ENCODE measurements at places on chromosomes 5 and 9. TPM values are rescaled to one million over a fixed set of nuclear protein-coding genes. Genes with fewer than 3 reads are reported as not detected.

The CNTNAP3B gene
- 4.4 TPM for total RNA-seq

The ANKRD34B gene
- total RNA-seq: under 0.01 TPM

The FOXD4L3 gene
- total RNA-seq: not detected

The CYLC2 gene
- total RNA-seq: not detected

The TAF7 gene
- total RNA-seq: 65.1 TPM

The GPR150 gene
- total RNA-seq: 0.10 TPM

The IL33 gene
- 13.3 TPM for total RNA-seq

The FOXE1 gene
- total RNA-seq: not detected

The ANXA2R gene
- 1.8 TPM for total RNA-seq

DNA sequence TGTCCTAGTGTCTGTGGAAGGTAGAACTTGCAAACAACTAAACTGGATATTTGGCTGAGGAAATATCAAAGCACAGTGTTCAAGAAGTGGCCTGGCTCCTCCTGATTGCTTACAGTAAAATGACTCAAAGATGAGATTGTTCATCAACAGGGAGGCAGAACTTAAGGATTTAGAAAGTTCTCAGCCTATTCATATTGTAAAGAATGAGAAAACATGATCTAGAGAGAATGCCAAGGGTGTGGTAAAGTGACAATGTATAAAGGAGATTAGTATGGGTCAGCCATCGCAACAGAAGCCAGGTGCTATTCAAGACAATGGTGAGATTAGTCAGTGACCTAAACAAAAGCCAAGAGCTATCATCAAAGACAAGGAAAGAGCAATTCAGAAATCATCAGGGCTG, 372.3 kb downstream of the SPOCK1 start:
- DNase-seq: no peak

GRCh38 chr9:111598733-111599091, 735 bp downstream of the PTGR1 start:
- peak; percentile 43 for DNase-seq

DNA sequence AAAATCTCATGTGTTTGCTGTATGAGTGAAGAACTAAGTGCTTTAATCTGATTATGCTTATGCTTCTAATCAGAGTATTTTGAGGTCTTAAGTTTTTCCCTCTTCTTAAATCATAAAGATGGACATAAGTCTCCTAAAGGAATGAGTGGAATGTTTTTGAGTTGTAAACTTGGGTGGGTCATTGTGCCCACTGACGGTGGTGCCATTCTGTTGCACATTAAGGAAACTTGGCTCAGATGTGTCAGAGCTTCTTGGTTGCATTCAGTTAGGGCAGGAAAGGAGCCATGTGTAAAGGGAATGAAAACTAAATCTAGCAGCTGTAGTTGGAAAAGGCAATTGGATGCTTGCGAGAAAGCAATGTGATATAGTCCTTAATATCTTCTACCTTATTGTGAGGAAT, 256.6 kb downstream of the FANCC start:
- no peak for DNase-seq

GRCh38 chr9:4982721-4983482, 2.2 kb upstream of the JAK2 start:
- no peak for DNase-seq

DNA sequence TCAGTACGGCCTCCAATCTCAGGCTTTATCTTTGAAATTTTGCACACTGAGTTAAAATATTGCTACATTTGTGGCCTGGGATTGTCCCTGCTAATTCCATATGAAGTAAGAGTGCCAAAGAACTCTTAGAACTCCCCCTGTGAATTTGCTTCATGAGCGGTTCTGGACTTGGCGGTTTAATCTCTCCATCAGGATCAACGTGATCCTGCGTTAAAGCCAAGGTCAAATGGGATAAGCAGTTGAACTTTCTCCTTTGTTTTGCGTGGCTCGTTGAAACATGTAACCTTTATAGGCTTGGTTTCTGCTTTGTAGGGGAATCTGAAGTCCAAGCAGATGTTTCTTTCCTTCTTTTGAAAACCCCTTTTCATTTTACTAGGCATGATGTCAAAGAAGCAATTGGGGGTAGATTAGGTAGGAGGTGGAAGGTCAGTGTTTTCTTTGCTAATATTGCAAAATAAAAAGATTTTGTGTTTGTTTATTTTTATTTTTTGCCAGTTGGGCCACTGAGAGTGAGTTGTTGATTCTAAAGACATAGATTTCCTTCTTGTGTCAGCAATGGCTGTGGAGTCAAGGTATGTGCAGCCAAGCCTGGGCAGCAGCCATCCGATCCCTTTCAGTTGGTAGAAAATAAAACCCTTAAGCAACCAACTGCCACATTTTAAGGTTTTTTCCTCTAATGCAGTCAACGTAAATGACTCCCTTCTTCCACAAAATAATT, 390.8 kb downstream of the NNT start:
- no peak for DNase-seq

DNA sequence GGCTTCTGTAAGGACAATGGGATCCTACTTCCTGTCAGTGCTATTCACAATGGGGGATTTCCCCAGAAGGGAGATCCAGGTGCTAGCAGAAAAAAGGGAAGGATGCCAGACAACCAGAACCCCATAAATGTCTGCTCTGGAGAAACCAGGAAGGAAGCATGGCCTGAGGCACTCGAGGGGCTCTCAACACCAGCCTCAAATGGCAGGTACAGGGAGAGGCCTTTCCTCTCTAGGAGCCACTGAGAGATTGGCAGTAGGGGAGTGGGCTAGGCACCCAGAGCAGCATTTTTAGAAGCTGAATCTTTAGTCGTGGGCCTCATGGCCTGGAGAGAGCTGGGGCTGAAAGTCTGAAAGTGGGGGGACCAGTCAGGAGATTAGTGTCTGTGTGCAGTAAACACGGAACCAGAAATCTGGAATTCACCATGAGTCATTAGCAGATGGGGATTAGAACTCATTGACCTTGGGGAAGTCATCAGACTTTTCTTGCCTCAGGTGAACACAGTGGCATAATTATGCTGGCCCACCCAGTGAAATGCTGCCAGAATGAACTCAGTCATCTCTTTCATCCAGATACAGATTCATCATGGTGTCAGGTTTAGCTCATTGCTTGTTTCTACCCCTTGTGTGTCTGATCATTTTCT, 28.3 kb downstream of the ARHGEF28 start:
- no peak for DNase-seq

DNA sequence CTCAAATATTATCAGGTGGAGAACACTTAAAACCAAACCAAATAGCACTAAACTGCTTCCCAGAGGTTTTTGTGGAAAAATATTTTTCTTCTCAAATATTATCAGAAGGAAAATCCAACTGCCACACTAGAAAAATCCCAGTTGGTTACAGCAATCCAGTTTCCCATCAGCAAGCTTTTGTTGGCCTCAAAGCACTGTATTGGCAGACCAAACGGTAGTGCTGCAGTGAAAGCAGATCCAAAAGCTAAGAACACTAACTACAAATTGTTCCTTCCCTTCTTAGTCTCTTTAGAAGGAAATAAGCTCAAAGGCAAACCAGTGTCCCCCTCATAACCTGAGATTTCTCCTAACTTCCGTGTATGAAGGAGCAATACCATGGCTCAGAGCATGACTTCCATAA, 105.3 kb downstream of the TRIM36 start:
- DNase-seq: no peak

DNA sequence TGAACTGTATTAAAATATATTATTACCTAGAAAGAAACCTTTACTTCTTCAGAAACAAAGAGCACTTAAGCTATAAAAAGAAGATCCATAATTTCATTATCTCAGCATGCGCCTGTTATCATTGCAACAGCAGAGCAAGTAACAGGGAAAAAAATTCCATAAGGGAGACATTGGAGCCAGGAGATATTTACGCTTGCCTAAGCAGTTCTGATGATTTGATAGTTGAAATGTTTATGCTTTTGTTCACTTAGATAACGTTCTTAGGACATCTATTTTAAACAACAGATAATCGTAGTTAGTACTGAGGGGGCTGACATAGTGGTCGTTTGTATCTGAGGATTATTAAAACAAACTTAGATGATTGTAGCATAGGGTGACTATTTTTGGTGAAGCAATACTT, 252.5 kb downstream of the NNT start:
- DNase-seq: no peak

- no peak for DNase-seq
Observed at GRCh38 chr9:19748278-19749126, 40.3 kb downstream of the SLC24A2 start.

DNA sequence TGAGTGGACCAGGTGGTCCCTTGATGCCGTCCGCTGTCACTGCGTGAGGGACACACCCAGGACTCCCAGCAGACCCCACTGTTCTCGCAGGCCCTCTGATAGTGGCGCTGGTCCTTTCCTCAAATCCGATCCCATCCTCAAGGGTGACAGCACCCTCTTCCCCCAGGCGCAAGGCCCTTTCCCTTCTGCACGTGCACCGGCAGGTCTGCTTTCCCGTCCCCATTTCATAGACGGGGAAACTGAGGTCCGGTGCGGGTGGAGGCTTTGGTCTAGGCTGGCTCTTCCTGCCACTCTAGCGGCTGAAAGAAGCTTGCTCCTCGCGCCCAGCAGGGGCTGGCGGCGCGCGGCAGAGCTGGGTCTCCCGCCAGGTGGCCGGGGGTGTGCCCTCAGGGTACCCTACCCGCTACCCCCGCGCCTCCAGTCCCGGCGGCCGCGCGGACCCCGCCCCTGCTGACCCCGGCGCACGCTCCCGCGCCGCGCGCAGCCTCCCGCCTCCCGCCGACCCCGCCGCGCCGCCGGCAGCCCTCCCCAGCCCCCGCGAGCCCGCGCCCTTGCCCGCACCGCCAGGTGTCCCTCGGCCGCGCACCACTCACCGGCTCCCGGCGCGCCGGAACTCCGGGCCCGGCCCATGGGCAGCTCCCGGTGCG, 453 bp downstream of the RASGEF1C start:
- DNase-seq: no peak

DNA sequence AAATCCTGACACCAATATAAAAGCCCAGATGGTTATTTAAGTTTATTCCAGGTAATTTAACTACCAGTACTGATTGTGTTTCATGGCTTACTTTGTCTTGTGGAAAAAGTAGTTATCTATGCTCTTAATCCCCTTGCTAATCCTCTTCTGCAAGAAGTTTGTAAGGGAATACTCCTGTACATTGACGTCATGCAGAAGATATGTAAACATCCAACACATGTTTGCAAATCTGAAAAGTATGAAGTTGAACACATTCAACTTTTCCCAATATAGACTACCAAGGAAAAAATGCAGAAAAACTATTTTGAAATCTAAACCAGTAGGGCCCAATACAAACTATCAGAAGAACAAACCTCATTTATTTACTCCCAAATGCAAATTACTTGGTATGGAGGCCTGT, 56.3 kb upstream of the ELL2 start:
- DNase-seq: no peak

- no peak for DNase-seq
Observed at GRCh38 chr9:129415942-129416651, 204.8 kb downstream of the C9orf50 start.

- no peak for DNase-seq
Observed at GRCh38 chr9:37309136-37309535, 113.4 kb upstream of the GRHPR start.

DNA sequence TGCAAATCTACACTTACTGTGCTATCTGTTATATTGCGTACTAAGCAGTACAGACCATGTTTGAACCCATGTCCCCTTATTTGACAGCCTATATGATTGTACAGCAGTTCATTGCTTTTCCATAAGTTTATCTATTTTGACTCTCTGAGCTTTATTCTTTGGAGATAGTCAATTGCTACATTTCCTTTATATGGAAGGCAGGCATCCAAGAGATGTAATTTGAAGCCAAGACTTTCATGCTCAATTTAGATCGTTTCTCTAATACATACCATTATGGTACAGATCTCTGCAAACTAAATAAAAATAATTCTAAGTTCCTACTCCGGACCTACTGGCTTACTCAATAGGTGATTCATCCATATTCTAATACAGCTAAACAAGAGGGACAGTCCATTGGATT, 424.8 kb downstream of the TMEM38B start:
- DNase-seq: no peak

DNA sequence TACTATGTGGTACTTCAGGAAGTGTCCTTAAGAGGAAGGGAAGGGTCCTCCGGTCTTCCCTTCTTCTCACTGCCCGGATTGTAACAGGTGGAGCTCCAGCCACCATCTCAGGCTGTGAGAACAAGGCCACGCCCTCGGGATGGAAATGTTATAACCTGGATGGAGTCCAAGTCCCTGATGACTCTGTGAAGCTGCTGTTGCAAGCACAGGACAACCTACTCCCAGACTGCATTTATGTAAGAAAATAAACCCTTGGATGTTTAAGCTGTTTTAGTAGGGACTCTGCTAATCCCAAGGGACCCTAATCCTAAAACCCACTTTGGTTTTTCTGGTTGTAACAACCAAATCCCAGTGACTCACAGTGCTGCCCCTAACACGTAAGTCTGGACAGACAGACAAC, 221.6 kb downstream of the ACTL7B start:
- DNase-seq: no peak

DNA sequence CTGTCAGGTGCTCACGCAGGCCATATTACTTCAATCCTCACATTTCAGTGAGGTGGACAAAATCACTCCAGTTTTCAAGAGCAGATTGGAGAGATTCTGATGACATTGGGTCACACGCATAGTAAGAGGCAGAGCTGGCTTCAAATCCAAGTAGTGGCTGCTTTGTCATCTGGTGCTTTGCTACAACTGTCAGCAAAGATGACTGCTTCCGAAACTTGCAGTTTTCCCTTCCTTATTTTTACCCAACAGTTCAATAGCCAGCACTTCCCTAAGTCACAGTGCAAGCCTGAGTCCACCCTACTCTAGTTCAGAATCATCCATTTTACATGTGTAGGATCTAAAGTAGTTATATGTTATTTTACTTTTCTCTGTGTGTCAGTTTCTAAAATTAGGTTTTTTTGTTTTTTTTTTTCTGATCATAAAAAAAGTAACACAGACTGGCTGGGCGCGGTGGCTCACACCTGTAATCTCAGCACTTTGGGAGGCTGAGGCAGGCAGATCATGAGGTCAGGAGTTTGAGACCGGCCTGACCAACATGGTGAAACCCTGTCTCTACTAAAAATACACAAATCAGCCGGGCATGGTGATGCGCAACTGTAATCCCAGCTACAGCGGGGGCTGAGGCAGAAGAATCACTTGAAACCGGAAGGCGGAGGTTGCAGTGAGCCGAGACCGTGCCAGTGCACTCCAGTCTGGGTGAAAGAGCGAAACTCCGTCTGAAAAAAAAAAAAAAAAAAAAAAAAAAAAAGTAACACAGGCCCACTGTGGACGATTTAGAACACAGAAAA, 49.6 kb downstream of the ANKDD1B start:
- DNase-seq: no peak

GRCh38 chr9:64066736-64067368, 1218.2 kb downstream of the FOXD4L5 start:
- DNase-seq: no peak

GRCh38 chr9:8256880-8257279, 457.3 kb upstream of the DMAC1 start:
- DNase-seq: no peak

Data from ovary (tissue), 10 donors.